Activated CD4-positive, CD25-positive, alpha-beta regulatory T cell treated with anti-CD3 and anti-CD28 coated beads, Interleukin-2, amount 50 U/mL, for 24 hours (primary cell): ENCODE measurements at places on chromosomes 6 and 20.

DNA sequence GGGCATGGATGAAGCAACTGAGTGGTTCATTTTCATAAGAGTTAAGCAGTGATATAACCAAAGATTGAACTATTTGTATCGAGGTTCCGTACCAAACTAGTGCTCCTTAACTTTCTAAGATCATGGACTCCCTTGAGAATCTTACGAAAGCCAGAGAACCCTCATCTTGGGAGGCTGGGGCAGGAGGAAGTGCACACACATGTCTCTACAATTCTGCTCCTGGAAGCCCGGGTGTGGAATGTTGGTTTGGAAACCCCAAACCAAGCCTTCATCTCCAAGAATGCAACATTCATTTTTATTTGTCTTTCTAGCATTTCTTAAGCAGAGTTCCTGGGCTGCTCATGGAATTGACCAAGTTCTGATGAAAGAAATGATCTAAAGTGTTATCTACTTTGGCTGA is 250.5 kb upstream of the PRND start:
- no peak for ATAC-seq

GRCh38 chr6:11279284-11279689 is 46.8 kb upstream of the NEDD9 start:
- ATAC-seq = no peak

DNA sequence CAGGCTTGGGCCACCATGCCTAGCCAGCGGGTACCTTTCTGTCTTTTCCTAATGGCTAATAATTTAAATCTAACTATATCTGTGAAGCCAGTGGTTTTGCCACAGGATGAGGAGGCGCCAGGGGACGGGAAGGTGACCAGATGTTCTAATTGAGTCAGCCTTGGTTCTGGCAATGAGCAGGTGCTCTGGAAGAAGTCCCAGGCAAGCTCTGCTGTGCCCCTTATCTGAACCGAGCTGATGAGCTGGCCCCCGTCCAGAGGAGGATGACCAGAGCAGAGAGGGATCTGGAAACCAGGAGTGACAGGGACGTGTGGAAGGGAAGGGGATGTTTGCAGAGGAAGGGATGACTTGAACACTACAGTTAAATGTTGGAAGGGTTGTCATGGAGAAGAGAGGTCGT is 46.7 kb downstream of the SLC35D3 start:
- ATAC-seq = no peak

GRCh38 chr6:4262526-4262925 is 127.2 kb upstream of the ECI2 start:
- no peak for ATAC-seq

DNA sequence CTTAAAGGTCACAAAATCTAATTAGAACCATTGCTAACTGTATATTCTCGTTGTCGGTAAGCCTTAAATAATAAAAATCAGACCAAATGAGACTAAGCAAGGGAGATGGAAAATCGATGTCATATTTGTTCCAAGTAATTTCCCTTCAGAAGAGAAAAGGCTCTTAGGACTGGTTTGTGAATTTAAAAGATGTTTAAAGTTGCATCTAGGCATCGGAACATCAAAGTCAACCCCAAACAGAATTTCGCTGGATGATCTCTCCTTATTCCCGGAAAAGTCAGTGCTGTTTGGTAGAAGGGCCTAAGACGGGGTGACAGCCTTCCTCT is 63.8 kb downstream of the NPEPL1 start:
- no peak for ATAC-seq

DNA sequence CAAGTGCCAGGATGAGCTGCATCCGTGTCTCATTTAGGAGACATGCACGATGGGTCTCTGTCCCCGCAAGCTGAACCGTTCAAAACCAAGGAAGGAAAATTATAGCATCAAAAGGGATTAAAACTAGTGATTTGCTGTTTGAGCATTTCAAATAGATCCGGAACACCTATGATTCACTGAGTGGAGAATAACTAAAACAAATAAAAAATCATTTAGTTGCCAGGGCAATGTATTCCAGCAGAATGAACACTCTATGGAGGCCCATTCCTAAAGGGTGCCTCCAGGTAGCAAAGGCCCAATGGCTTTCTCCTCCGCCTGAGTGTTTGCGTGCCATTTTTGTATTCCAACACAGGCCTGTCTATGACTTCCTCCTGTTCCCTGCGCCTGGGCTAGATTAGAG is 354.8 kb downstream of the ZFAND3 start:
- ATAC-seq = no peak
